ENCODE measurements at places on chromosomes 3 and 15. TPM values are rescaled to one million over a fixed set of nuclear protein-coding genes. Genes with fewer than 3 reads are reported as not detected.

- no peaks in the 10 kb centered on the region for H3K36me3 ChIP-seq
- H3K27me3 ChIP-seq: no peaks in the 10 kb centered on the region
- no peak overlapping the region for H3K4me3 ChIP-seq
- H3K4me1 ChIP-seq: no peaks in the 10 kb centered on the region
- no peak for DNase-seq
- H3K27ac ChIP-seq: no peak overlapping the region
Observed at GRCh38 chr3:161695811-161696210, 199.2 kb downstream of the OTOL1 start.

- H3K27me3 ChIP-seq: no peaks in the 10 kb centered on the region
- DNase-seq: no peak
- peak overlapping the region; percentile 92 for H3K27ac ChIP-seq
- peaks cover 55% of the 10 kb centered on the region for H3K4me1 ChIP-seq
Observed at GRCh38 chr3:71384388-71384787, 199.1 kb downstream of the FOXP1 start.

GRCh38 chr3:34357461-34357860, 559.0 kb downstream of the PDCD6IP start:
- H3K4me1 ChIP-seq: peaks cover 5% of the 10 kb centered on the region
- H3K27me3 ChIP-seq: no peaks in the 10 kb centered on the region
- no peak for DNase-seq
- H3K27ac ChIP-seq: no peak overlapping the region

DNA sequence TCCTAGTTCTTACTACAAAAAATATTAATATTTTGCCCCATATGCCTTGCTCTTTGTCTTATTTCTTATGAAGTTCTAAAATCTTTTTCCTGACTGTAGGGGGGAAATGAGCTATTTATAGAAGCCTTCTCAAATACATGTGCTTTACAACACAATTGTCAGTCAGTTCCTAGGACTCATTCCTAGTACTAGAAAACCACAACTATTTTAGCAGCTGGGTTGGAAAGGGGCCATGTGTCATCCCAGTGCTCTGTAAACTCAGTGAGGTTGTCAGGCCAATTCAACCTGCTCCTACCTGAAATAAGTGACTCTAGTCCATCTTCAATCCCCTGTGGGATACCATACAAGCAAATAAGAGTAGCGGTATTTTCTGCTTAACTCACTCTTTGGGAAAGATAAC, 153.8 kb downstream of the ULK4 start:
- no peak for DNase-seq
- H3K36me3 ChIP-seq: peaks cover 2% of the 10 kb centered on the region
- H3K27me3 ChIP-seq: no peaks in the 10 kb centered on the region
- no peak overlapping the region for H3K4me3 ChIP-seq
- no peaks in the 10 kb centered on the region for H3K4me1 ChIP-seq

DNA sequence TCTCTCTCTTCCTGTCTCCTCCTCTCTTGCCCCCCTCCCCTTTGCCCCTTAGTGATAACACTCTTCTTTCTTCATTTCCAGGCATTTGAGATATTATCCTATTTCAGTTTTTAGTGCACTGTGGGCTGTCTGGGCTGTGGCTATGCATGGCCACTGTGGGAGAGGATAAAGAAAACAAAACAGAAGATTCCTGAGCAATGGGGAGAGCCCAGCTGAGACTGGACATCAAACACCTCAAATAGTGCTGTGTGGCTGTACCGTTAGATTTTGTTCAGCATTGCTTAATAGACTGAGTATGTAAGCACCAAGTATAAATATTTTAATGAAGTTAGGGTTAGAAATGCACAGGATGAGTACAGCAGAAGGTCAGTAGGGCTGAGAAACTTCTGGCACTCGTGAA, 7.9 kb upstream of the GBE1 start:
- DNase-seq: no peak
- H3K27ac ChIP-seq: no peak overlapping the region
- H3K4me1 ChIP-seq: peaks cover 3% of the 10 kb centered on the region
- no peaks in the 10 kb centered on the region for H3K36me3 ChIP-seq

- H3K4me1 ChIP-seq: no peaks in the 10 kb centered on the region
- DNase-seq: no peak
- peaks cover 16% of the 10 kb centered on the region for H3K27me3 ChIP-seq
- no peak overlapping the region for H3K27ac ChIP-seq
Observed at GRCh38 chr15:39404767-39405181, 176.1 kb upstream of the THBS1 start.

DNA sequence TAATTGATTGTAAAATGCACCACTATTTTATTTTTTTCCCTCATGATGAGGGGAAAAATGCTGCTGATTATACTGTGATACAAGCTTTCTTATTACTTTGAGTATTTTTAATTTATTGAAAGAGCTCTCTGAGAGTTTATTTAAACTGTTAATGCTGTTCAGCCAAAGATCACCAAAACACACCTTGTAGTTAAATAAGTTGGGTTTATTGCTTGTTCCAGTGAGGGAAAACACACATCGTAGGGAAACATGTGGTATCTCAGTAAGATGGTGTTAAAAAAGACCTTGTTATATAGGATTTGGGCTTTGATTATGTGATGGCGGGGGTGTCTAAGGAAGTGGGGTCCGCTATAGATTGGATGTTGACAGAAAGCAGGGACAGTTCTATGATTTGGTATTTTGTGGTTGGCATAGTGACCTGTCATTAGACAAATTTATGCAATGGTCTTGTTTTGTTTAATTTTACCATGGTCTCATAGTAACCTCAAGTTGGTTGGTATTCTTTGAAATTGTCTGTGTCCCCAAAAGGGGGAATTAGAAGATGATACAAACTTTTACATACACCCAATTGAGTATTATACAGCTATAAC, 11.1 kb downstream of the HACD3 start:
- peaks cover 13% of the 10 kb centered on the region for H3K36me3 ChIP-seq
- H3K4me1 ChIP-seq: peaks cover 11% of the 10 kb centered on the region
- DNase-seq: no peak
- H3K27me3 ChIP-seq: no peaks in the 10 kb centered on the region

- no peak overlapping the region for H3K27ac ChIP-seq
- DNase-seq: no peak
- no peaks in the 10 kb centered on the region for H3K4me1 ChIP-seq
- no peak overlapping the region for H3K4me3 ChIP-seq
- no peaks in the 10 kb centered on the region for H3K36me3 ChIP-seq
Observed at GRCh38 chr15:39663704-39664250, 82.9 kb downstream of the THBS1 start.

GRCh38 chr3:9091486-9092235, 128.4 kb upstream of the RAD18 start:
- H3K27me3 ChIP-seq: peaks cover 5% of the 10 kb centered on the region
- H3K36me3 ChIP-seq: no peaks in the 10 kb centered on the region
- no peak overlapping the region for H3K4me3 ChIP-seq
- no peak overlapping the region for H3K27ac ChIP-seq

DNA sequence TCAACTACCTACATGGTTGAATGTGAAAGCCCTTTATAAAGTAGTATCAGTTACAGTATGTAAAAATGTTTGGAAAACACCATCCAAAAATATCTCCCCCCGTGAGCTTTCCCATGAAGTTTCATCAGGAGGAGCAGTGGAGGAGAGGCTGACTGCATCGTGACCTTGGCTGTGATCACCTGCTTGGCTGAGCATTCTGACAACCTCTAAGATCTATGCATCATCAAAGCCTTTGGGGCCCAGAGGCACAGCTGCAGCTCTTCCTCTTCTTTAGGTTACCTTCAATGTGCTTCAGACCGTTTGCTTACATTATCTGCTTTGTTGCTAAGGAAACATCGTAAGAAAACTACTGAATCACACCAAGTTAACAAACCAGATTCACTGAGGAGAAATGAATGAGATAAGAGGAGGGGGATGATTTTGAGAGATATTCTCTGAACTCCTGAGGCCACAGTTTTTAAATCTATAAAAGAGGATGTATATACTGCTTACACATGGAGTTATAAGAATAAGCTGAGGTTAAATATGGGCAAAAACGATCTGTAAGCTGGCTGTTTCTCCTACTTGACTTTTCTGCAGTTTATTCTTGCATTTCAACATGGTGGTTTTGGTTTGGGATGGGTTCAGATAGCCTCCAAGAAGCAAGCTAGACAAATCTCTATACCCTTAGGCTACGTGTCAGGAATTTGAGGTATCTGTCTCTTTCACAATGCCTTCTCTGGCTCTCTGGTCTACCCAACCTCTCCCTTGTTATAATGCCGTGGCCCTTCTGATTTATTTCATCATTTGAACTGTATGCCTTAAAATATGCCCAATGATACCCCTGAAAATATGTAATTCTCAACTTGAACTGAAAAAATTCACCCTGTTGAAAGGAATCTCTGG, 4.0 kb downstream of the GCSAM start:
- H3K27me3 ChIP-seq: no peaks in the 10 kb centered on the region
- no peak for DNase-seq
- peak overlapping the region; percentile 79 for H3K27ac ChIP-seq
- peaks cover 67% of the 10 kb centered on the region for H3K4me1 ChIP-seq
- H3K36me3 ChIP-seq: peaks cover 12% of the 10 kb centered on the region

DNA sequence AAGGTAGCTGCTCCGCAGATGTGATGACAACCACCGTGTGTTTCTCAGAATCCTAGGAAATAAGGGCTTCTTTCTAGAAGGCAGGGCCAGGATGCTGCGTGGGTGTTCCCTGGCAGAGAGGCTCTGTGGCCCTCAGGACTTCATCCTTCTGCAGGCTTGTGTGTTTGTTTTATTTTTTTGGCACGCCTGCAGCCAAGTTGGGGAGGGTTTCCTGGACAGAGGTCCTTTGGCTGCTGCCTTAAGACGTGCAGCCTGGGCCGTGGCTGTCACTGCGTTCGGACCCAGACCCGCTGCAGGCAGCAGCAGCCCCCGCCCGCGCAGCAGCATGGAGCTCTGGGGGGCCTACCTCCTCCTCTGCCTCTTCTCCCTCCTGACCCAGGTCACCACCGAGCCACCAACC, at the start of gene CLEC3B:
CLEC3B (plus strand) TSS at position 266 of the 400 bp plus-strand sequence; CDS start at position 326, 60 bp downstream.
- peaks cover 16% of the 10 kb centered on the region for H3K27me3 ChIP-seq
- H3K4me1 ChIP-seq: peaks cover 6% of the 10 kb centered on the region
- H3K36me3 ChIP-seq: no peaks in the 10 kb centered on the region

DNA sequence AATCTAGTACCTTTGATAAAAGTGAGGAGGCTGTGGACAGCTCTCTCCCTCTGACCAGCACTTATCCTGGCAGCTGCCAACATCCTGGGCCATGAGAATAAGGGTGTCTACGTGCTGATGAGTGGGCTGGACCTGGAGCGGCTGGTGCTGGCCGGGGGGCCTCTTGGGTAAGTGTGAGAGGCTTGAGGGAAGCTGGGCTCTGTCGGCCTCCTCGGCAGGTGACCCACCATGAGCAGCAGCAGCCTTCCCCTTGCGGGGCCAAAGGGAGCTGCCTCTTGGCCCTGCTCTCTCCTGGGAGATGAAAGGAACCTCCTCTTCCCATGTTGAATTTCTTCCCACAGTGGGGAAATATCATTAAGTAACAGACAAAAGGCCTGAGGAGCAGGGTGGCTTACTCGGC, 9.2 kb downstream of the IVD start:
- H3K4me1 ChIP-seq: no peaks in the 10 kb centered on the region
- H3K27ac ChIP-seq: no peak overlapping the region
- DNase-seq: no peak
- H3K36me3 ChIP-seq: peaks cover 27% of the 10 kb centered on the region
- H3K27me3 ChIP-seq: no peaks in the 10 kb centered on the region

- H3K4me3 ChIP-seq: no peak overlapping the region
- H3K4me1 ChIP-seq: no peaks in the 10 kb centered on the region
- H3K36me3 ChIP-seq: peaks cover 3% of the 10 kb centered on the region
- H3K27ac ChIP-seq: no peak overlapping the region
- peaks cover 35% of the 10 kb centered on the region for H3K27me3 ChIP-seq
- no peak for DNase-seq
Observed at GRCh38 chr3:172467170-172467824, 19.0 kb upstream of the GHSR start.

DNA sequence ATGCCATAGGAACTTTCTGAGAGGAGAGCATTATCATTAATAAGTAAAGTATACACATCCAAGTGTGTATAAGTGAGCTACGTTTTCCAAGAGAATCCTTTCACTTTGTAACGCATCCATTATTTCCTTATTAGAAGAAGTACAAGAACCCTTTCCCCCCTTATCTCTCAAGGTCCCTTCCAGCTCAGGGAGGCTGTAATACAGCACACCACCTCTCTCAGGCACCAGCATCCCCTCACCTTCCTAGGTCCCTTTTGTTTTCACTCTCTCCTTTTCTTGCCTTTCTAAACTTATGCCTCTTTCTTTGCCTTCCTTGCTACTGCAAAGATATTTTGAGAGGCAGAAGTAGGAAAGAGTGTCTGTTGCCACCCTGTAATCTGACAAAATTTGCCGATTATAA, 446.0 kb downstream of the GRM7 start:
- H3K27me3 ChIP-seq: no peaks in the 10 kb centered on the region
- no peak overlapping the region for H3K4me3 ChIP-seq
- no peaks in the 10 kb centered on the region for H3K36me3 ChIP-seq
- no peaks in the 10 kb centered on the region for H3K4me1 ChIP-seq
- H3K27ac ChIP-seq: no peak overlapping the region
- DNase-seq: no peak

- no peaks in the 10 kb centered on the region for H3K4me1 ChIP-seq
- H3K27me3 ChIP-seq: peaks cover 33% of the 10 kb centered on the region
- DNase-seq: no peak
- H3K27ac ChIP-seq: no peak overlapping the region
- H3K4me3 ChIP-seq: peak overlapping the region; percentile 63
Observed at GRCh38 chr3:134651347-134652041, 672 bp upstream of the KY start.

Gene ST8SIA2
- total RNA-seq: not detected

Gene ABI3BP
- not detected for total RNA-seq

Gene CCR8
- total RNA-seq: 1.1 TPM

Gene XCR1
- total RNA-seq: not detected

Gene ADAMTS7
- total RNA-seq: not detected
